ENCODE measurements at places on chromosomes 13 and 19. TPM values are rescaled to one million over a fixed set of nuclear protein-coding genes. Genes with fewer than 3 reads are reported as not detected.
A peak's percentile ranks its signal among the peaks of the same experiment; 100 is the strongest.

DNA sequence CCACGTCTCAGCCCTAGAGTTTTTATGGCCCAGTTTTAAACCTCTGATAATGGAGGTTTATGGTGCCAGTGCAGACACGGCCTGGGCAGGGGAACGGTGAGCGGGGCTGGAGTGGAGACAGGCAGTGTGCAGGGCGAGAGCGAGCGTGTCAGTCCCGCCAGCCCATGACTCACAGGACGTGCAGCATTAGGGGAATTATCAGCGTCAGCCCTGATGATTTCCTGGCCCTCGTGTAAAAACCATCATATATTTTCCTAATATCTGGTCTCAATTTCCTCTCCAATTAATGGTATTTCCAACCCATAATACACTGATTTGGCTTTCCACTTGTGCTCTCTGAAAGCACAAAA is 104.6 kb upstream of the VSTM2B start:
- DNase-seq: no peak

GRCh38 chr19:17951157-17951989 is 15.5 kb upstream of the KCNN1 start:
- DNase-seq: no peak

DNA sequence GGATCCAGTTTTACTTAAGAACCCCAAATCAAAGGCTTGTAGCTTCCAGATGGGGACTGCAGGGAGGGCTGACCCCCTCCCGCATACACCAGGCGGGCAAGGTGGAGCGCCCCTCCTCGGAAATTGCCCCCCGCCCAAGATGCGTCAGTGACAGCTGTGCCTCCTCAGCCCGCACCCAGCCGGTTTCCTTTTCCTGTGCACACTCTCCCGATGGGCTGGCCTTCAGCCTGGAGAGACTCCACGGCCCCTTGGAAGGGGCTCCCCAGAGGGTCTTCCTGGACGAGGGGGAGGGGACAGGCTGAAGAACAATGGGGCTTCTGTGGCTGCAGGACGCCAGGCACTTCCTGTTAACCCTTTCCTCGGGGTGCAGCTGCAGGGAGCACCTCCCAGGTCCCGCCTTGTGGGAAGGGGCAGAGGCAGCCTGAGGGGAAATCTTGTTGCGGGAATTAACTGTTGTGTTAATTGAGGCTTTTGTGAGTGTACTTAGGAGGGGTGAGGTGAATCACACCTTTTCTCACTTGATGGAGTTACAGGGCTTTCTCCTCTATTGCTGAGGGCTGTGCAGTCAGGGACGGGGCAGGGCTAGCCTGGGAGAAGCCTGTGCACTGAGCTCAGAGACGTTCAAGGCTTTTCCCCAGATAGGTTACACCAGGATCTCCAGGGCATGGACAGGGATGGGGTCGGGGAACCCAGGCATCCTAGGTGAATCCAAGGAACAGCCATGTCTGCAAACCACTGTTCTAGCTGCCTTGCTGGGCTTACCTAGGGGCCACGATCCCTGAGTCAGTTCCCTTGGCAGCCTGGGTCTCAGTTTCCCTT is 14.3 kb downstream of the IER2 start:
- DNase-seq: peak; percentile 75

CCDC169 gene
- total RNA-seq: 3.1 TPM

DNA sequence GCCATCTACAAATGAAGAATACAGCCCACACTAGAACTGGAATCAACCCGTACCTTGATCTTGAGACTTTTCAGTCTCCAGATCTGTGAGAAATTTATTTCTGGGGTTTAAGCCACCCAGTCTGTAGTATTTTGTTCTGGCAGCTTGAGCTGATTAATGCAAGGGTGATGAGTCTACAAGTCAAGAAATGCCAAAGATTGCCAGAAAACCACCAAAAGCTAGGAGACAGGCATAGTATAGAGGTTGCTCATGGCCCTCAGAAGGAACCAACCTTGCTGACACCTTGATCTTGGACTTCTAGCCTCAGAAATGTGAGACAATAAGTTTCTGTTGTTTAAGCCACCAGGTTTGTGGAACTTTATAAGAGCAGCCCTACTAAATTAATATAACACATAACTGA is 428.2 kb upstream of the KLF12 start:
- DNase-seq: peak; percentile 53

- peak; percentile 97 for DNase-seq
Measured at GRCh38 chr13:106507560-106508274, 27.7 kb downstream of the EFNB2 start.

- peak; percentile 13 for DNase-seq
Measured at GRCh38 chr19:17075864-17076542, 426 bp downstream of the MYO9B start.

GRCh38 chr19:39237200-39238184 is 7.3 kb downstream of the IFNL3 start:
- DNase-seq: peak; percentile 15

DNA sequence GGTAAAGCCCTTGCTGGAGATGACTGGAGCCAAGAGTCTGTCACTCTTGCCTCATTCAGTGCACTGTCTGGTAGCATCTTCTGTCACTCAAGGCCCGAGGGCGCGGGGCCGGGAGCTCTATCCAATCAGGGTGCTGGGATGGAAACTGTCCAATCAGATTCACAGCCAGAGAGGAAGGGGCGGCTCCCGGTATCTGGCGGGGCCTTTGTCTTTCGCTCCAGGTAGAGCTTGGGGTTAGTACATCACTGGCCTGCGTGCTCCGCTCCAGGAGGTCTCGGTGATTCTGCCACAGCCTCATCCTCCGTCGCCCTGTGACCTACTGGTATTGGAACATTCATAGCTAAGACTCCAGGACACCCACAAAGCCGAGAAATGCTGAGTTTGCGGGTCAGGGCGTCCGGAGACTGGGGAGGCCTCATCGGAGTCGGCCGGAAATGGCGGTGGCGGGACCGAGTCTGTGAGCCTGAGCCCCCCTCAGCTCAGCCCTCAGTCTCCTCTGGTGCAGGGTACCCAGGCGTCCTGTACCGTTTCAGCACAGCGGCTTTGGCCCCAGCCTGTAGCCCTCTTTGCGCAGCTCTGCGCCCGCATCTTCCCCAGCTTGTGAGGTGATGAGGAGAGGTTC is 20.6 kb upstream of the ZNF430 start:
- peak; percentile 94 for DNase-seq

CRLF1 gene
- 2.3 TPM for total RNA-seq

DNA sequence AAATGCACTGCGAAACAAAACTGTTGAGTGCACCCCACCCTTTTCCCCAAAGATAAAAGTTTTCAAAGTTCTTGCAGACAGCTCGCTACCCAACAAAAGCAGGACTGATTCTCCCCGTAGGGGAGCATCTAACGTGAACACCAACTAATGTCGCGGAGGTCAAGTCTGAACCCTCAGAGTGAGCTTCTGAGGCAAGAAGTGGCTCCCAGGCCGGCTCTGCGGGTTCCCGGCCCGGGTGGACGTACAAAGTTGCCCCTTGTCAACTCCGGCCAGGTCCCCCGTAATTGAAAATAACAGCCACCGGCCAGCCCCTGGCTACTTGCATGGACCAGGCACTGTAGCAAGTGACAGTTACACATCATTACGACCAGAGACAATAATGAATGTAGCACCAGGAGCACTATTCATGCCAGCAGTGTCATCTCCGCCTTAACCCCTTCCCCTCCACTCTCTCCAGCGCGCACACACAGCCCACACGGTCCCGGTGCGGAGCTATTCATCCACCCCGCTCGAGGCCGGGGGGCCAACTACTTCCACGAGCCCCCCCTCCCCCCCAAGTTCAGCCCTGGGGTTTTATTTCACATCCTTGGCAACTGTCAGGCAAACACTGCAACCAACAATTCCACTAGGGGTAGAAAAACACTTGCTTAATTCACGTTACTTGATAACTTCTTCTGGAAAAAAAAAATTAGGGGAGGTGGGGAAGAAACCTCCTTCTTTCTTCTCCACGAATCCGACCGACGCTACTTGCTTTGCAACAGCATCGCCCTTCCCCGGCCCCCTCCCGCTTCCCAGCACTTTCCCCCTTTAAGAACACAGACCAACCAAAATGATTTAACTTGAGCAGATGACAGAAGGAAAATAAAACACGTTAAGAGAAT is 1.2 kb downstream of the KLF12 start:
- DNase-seq: peak; percentile 23

HCST gene
- total RNA-seq: 2.3 TPM

PSG2 gene
- total RNA-seq: not detected

DNA sequence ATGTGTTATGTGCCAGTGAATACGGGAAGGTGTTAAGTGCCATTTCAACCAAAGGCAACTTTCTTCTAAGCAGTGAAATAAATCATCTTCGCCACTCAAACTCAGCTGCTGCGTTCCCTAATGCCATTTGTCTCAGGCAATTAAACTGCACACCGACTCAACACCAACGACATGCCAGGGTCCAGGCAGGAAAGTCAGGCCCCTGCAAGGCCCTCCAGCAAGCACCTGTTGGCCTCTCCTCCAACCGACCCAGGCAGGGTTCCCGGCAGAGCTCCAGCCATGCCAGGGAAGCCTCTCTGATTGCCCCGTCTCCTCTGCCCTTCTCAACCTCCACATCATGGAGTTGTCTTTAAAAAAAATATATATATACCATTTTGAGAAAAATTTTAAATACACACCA is 21.8 kb downstream of the SAFB2 start:
- DNase-seq: no peak

- no peak for DNase-seq
Measured at GRCh38 chr19:39407410-39407659, 688 bp downstream of the ZFP36 start.

ZNF793 gene
- total RNA-seq: 6.0 TPM

- peak; percentile 63 for DNase-seq
Measured at GRCh38 chr13:25806264-25806974, 245.4 kb downstream of the SHISA2 start.

DNA sequence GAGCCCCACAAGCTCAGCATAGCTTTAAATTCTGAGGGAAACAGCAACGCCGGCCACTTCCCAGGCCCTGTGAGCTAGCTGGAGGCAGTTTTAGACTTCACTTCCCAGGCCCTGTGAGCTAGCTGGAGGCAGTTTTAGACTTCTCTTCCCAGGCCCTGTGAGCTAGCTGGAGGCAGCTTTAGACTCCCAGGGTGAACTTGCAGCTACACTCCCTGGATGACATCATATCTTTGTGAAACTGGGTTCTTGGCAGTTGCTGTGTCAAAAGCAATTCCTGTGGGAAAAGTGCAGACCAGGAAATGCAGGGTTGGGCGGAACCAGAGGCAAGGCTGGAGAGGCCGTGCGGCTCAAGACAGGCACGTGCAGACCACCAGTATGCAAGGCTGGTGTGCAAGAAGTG is 12.7 kb downstream of the SOX1 start:
- no peak for DNase-seq

Data from mammary epithelial cell (primary cell).